ENCODE measurements at places on chromosomes 7 and 10.

DNA sequence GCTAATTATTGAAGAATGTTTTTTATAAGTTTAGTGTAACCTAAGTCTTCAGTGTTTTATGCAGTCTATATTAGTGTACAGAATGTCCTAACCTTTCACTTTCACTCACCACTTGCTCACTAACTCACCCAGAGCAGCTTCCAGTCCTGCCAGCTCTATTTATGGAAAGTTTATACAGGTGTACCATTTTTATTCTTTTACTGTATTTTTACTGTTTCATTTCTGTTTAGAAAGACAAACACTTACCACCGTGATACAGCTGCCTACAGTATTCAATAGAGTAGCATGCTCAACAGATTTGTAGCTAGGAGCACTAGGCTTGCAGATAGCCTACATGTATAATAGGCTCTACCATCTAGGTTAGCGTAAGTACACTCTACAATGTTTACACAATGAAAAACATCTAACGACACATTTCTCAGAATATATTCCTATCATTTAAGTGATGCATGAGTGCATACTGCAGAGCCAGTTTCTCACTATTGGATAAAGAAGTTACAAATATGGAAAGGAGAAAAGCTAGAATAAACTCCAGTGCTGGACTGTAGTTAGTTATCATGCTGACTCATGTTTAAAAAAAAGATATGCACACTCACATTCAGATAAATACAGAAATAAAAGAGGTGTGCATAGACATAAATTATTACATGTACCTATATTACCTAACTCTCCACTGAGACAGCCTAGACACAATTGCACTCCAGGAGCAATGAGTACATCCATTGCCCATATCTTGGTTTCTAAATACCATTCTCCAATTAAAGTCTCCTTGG lies 30.4 kb downstream of the STEAP1B start:
- no peak for DNase-seq

DNA sequence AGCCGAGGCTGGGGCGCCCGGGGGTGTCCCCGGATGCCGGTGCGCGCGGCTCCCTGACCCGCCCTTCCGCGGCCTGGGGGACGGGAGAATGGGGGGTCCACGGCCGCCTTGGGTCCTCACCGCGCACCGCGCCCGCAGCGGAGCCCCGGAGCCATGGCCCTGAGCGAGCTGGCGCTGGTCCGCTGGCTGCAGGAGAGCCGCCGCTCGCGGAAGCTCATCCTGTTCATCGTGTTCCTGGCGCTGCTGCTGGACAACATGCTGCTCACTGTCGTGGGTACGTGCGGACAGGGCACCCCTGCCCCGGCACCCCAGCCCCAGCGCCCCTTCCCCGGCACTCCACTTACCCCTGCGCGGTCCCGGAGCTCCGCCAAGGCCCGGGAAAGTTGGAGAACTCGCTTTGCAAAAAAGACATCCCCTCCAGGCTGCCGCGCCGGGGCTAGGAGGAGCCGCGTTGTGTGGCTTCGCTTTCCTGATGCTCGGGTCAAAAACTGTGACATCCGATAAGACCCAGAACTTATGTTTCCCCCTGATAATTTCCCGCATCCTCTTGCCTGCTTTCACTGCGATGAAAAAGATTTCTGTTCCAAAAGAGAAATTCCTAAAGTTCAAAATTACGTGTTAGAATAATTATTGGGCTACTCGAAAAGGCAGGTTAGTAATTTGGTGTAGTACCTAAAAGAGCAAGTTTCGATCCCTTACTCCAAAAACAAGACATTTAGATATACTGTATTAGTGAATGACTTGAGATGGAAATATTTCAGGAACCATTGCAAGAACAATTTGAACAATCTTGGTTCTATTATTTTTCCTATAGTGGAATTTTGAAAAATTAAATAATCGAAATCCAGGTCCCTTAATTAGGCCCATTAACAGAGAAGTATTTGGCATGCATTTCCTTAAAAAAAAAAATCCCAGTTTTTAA lies 888 bp downstream of the SLC18A2 start:
- DNase-seq: no peak

- DNase-seq: no peak
Measured at GRCh38 chr7:41708581-41709358, 5.9 kb upstream of the INHBA start.

DNA sequence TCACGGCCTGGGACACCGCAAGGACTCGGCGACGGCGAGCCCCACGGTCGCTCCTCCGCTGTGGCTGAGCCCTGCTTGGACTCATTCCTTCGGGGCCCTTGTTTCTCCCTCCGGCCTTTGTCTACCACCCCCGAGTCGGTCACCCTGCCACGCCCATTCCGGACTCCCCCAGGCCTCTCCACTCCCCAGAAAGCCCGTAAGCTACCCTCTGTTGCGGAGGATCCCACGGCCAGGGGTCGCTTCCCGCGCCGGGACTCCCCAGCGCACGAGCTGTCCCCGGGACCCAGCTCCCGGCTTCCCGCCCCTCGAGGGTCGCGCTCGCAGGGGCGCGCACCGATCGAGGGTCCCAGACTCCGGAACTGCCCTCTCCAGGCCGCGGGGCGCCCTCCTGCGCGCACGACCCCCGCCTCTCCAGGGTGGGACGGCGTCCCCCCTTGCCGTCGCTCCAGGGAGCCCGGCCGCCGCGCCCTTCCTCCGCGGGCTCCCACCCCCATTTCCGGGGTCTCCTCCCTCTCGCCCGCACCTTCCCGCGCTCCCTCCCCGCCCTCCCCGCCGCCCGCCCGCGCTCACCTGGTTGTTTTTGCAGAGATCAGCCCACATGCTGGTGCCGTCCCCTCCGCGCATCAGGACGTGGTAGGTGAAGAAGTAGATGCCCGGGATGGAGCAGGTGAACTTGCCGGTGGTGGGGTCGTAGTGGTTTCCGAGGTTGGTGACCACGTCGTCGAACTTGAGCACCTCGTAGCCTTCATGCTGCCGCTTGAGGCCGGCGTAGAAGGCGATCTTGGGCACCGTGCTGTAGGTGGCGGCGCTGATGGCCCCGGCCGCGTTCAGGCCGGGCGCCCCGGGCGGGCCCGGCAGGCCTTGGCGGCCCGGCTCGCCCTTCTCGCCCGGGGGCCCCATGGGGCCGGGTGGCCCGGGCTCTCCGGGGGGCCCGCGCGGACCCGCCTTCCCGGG lies 1.5 kb downstream of the C1QL3 start:
- DNase-seq: no peak

- DNase-seq: no peak
Measured at GRCh38 chr7:2325162-2325561, 10.9 kb upstream of the SNX8 start.

DNA sequence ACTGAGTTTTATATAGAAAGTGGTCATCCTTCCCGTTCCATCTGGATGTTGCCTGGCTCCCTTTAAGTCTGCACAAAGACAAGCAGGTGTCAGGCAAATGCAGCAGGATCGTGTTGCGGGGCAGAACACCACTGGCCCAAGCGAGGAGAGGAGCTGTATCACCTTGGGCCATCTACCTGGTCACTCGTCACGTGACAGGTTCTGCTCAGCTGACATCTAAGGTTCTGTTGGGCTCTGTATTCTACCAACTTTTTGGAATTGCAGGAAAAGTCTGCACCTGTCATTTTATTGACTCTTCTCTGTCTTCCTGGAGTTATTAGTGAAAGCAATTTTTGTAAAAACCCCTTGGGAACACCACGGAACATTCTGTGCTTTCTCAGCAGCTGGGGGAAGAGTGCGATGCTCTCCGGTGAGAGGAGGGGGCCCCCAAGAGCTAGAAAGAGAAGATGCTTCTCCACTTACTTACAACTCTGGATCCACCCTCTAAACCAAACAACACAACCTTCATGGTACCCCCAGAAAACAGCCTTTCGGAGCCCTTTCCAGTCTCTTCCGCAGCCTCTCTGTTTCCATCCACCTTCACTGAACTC lies 83.4 kb upstream of the NMT2 start:
- DNase-seq: no peak

GRCh38 chr7:141697211-141697871 lies 4.6 kb downstream of the DENND11 start:
- no peak for DNase-seq

DNA sequence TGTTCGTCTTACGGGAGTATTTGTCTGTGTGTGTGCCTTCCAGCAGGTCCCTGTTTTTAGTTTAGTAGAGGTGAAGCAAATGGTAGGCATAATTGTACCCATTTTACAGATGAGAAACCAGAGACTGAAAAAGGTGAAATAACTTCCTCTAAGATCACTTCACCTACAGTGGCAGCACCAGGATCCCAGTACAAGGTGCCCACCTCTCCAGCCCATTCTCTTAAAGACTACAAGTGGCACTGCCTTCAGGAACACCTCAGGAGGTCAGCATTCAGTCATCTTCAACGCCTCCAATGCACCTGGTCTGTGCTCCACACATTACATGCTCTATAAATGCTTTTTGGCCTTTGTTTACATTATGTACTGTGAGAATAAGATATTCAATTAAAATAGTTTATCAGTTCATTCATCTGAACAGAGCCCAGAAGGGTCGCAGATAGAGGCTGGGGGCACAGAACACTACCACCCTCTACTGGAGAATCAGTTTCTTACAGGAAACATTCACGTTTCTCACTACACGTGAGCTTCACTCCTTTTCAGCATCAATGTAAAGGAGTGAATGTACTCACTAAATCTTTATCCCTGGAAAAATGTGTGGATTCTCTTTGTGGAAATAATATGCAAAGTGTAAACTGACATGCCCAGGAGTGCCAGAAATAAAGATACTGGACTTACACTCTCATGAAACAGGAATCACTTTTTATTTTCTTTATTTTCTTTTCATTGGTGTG lies 45.5 kb upstream of the ABLIM1 start:
- DNase-seq: peak; percentile 17

GRCh38 chr7:12685550-12685949 lies 1.9 kb upstream of the ARL4A start:
- peak; percentile 19 for DNase-seq

GRCh38 chr10:129057856-129058663 lies 409.0 kb upstream of the MGMT start:
- no peak for DNase-seq

DNA sequence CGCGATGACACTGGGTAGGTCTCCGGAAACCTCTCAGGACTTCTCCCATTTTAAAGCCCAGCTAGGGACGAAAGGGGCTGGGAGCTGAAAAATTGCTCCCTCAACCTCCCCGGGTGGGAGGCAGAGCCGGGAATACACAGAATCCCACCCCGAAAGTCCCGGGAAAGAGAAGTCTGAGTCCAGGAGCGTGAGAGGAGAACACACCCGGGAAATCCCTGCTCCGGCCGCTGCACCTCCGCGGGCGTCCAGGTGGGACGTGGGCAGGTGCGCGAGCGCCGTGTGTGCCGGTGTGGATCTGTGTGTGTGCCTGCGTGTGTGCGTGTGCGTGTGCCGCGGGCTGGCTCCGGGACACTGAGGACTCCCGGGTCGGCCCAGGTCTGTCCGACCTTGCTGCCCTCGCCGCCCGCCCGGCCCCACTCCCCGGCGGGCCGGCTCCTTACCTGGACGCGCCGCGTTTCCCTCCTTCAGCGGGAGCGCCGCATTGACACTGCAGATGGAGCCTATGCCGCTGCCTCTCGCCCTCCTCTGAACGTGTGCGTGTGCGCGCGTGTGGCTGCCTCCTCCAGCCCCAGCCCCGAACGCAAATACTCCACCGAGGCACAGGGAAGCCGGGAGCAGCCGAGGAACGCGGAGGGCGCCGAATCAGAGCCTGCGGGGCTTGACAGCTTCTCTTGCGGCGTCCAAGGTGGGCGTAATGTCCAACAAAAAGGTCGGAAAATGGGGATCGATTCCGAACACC lies at the start of gene PLXNA4:
PLXNA4 (minus strand) TSS at position 489 of the 739 bp plus-strand sequence. CDS start 67,777 bp downstream, outside the sequence.
- peak; percentile 37 for DNase-seq

DNA sequence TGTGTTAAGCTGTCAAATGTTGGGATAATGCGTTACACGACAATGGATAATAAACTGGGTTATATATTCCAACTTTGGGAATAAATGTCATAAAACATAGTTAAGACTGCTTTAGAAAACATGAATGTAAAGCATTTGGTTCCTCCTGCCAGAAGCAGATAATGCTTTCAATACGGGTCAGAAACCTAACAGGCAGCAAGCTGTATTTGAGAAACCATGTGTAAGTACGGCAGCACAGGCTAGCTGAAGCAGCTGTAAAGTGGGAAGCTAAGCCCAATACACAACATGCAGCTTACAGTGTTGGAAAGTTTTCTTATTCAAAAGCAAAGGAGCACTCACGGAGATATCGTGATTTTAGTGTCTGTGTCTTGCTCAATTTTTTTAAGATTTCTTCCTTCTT lies 46.5 kb downstream of the MALSU1 start:
- no peak for DNase-seq

- no peak for DNase-seq
Measured at GRCh38 chr10:3354174-3354900, 181.8 kb upstream of the PITRM1 start.

GRCh38 chr10:43190289-43190688 lies 52.0 kb downstream of the CSGALNACT2 start:
- DNase-seq: no peak

GRCh38 chr10:34206078-34206934 lies 608.8 kb downstream of the PARD3 start:
- DNase-seq: no peak

- DNase-seq: no peak
Measured at GRCh38 chr7:93015101-93015778, 102.5 kb downstream of the SAMD9 start.

DNA sequence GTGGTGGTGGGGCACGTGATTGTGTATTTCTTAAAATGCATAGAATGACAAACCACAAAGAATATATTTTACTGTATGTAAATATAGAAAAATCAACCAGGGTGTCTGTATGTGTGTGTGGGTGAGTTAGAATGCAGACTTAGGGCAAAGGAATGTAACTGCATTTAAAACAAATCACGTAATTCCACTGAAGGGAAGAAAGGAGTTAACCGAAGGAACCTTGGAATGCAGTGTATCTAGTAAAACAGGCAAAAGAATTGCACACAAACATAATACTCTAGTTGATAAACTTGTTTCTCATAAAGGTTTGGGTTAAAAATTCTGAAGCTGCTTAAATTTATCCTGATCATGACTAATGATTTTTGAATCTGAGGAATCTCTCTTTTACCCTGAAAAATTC lies 134.9 kb downstream of the ADRA2A start:
- no peak for DNase-seq

- DNase-seq: no peak
Measured at GRCh38 chr10:108490944-108491343, 1326.4 kb upstream of the SORCS1 start.

DNA sequence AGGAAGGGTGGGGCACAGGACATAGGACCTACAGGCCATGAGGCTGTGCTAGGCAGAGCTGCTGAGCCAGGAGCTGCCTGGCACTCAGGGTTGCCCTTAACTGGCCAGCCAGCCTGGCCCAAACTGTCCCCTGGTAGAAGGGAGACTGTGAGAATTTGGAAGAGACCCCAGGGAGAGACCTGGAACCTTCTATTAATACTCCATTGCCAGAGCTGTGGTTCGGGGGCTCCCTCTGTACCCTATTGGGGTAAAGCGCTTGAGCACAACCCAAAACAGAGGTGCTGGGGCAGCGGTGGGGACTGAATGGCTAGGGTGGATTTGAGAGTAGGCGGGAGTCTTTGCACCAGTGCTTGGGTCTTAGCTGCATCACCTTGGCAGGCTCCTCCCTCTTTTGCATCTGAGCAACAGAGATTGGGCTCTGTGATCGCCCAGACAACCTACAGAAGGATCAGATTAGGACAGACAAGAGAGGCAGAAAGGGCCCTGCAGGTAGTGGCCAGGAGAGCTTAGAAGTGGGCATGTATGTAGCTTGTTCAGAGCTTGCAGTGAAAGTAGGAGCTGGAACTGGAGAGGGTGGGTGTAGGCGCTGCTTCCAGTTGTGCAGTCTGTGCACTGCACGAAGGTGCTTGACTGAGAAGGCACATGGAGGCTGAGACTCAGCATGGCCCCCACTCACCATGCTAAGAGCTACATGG lies 53.3 kb downstream of the ADCYAP1R1 start:
- no peak for DNase-seq

- DNase-seq: no peak
Measured at GRCh38 chr7:96734343-96734742, 24.7 kb upstream of the SEM1 start.

All from NCI-H2081 (cell line).